ENCODE measurements at places on chromosomes 12 and 14.

DNA sequence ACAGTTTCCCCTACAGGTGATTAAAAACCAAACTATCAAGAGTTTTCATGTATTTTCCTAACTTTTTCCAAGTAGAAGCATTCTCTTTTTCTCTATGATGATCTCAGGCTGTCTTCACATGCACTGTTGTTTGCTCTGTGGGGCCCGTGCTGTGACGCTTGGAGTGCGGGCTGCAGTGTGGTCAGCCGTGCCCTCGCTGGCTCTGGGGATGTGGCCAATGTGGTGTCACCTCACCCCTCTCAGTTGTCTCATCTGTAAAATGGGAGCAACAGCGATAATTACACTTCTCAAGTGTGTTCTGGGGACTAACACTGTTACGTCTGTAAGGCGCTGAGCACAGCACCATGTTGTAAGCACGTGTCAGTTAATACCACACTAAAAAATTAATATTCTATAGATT, 28.6 kb downstream of the DDX51 start:
- DNase-seq = no peak

GRCh38 chr12:4440187-4440941, 5.3 kb downstream of the FGF6 start:
- no peak for DNase-seq

GRCh38 chr14:73859145-73859544, 7.5 kb downstream of the PTGR2 start:
- DNase-seq = no peak

DNA sequence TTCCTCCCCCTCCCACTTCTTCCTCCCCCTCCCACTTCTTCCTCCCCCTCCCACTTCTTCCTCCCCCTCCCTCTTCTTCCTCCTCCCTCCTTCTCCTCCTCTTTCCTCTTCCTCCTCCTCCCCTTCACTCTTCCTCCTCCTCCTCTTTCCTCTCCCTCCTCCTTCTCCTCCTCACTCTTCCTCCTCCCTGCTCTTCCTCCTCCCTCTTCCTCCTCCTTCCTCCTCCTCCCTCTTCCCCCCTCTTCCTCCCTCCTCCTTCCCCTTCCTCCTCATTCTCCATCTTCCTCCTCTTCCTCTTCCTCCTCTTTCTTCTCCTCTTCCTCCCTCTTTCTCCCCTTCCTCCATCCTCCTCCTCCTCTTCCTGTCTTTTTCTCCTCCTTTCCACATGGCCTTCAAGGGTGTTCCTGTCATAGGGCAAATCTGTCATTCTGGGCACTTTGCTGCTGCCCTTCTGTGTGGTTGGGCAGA, 111.4 kb downstream of the PHETA1 start:
- DNase-seq = no peak

DNA sequence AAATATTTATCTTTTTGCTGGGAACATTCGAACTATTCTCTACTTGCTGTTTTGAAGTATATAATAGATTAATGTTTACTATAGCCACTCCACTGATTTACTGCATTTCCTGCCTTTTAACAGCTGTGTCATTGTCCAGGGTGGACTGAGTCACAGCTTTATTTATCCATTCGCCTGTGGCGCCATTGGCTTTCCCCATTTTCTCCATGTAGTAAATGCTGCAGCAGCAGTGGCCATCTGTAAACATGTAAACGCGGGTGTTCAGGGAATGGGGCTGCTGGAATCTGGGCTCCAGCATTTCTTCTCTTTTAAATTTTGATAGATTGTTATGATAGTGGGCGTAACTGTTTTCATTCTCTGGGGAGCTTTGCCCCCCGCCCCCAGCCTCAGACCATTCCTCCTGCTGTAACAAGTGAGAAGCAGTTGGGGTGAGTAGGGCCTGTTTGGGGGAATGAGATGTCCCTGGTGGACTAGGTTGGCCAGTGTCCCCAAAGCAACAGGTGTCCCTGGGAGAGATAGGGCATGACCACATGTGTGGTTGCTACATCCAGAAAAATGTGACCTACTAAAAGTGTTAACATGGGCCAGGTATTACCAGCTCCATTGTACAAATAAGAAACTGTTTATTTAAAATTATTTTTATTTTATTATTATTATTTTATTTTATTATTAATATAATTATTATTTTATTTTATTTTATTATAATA, 32.9 kb downstream of the RIN3 start:
- no peak for DNase-seq

DNA sequence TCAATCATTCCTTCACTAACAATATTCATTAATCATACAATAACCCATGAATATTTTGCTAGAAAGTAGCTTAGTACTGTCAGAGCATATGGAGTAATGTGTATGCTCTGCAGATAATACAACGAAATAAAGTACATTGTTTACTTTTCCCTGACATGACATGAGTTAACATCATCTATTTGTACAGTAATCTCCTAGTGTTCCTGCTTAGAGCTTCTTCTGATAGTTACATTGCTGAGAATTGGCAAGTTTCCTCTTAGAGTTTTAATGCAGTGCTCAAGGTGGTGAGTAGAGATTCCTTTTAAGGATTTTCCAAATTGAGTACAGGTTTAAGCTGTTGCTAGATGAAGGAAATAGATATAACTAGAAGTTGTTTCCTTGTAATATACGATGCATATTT, 164.5 kb upstream of the NPAS3 start:
- no peak for DNase-seq

DNA sequence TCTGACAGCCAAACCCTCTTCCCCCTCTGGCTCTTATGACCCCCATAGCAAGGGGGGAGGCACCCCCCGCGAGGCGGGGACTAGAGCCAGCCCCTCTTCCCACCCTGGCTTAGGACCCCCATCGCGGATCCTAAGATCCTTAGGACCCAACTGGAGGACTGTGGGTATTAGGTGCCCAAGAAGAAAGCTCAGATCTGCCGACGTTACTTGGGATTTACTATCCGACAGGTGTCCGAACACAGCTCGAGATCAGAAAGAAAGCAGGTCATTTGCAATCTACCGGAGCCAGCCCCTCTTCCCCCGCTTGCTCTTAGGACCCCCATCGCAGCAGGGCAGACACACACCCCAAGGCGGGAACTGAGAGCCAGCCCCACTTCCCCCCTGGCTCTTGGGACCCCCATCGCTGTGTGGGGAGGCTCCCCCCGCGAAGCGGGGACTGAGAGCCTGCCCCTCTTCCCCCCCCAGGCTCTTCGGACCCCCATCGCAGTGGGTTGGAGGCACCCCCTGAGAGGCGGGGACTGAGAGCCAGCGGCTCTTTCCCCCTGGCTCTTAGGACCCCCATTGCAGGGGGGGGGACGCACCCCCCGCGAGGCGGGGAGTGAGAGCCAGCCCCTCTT, 46.8 kb downstream of the DDX11 start:
- DNase-seq = no peak

DNA sequence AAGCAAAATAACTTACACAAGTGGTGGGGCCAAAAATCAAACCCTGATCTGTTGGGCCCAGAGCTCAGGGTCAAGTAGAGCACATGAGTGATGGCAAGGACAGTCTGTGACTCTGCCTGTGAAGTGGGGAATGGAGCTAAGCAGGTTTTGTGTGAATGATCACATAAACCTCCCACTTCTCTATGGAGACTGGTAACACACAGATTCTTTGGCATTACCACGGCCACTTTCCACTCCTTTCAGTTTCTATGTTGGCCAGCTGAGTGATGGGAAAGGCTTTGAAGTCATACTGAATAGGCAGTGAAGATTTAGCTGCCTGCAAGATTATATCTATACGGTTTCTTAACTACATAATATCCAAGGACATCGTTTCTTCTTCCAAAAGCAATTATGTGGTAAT, 97.9 kb downstream of the ARMH4 start:
- DNase-seq = no peak

DNA sequence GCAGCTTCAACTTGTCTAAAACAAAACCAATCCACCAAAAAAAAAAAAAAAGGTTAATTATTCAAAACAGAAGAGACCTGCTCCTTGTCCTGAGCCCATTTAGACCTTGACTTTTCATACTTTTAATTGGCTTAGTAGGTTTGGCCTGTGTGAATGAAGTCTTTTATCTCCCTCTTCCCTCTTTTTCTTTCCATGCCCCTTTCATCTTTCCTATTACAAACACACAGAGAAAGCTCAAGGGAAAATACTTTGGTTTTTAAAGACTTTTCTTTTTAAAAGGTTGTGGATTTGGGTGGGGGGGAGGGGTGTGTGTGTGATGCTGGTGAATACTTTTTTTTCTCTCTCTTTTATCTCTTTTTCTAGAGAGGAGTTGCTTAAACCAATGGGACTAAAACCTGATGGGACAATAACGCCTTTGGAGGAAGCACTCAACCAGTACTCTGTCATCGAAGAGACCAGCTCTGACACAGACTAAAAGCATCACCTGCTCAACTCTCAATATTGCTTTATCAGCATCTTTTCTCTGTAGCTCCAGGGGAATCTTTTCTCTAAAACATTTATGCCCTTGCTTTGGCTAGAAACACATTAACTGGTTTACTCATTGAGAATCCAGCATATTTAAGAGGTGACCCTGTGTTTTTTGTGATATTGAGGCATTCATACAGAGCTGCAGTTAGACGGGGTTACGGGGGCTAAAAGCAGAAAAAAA, 70.0 kb upstream of the TMEM263 start:
- no peak for DNase-seq

DNA sequence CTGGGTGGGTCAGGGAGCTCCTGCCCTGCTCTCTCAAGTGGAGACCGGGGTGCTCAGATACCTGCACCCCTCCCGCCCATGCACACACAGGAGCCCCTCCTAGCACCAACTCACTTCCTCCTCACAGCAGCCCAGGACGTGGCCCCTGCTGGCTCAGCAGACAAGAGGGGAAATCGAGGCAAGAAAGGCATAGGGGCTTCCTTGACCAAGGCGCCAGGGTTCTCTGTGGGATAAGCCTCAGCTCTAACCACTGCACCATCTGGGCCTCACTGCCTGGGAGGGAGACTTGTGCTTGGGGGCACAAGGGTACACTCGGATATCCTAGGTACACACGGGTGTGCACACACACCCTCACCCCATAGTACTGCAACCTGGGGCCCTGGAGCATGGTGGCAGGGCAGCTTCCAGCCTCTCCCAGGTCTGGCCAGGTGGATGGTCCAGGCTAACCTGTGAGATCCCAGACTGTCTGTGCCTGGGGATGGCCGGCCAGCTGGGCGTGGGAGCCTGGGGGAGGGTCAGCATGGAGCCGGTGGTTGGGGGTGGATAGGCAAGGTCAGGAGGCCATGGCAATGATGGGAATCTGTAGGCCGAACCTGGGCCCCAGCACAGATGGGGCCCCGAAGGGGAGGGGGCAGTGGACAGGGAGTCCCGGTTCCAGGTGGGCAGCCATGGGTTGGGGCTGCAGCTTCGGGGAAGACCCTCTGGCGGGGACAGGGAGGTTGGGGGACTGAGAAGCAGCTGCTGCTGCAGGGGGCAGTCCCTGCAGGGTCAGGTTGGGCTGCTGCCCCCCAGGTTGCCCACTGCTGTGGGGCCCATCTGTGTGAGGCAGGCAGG, 312.4 kb downstream of the TMEM121 start:
- DNase-seq = no peak

DNA sequence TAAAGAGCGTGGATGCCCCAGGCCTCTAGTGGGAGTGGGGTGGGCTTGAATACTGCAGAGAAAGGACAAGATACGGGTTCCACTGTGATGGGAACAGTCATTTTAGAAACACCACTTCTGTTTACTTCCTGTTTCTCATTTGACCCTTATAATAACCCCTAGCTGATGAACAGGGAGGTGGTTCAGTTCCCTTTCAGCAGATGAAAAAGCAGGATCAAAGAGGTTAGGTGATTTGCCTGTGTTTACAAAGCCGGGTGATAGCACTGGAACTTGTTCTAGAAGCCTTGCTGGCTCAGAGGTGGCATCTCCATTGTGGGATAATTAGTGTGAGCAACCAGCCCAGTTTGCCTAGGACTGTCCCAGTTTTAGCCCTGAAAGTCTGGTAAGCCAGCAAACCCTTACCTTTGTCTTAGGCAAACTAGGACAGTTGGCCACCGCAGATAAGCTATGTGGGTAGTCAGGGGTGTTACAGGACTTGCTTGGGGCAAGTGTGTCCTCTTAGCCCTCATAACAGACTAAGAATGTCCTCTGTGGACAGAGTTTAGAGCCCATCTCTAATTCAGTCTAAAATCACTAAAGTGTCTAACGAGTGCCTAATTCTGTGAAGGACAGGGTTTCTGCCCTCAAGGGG, 7.5 kb upstream of the LRP1-AS start:
- DNase-seq = no peak

GRCh38 chr12:56933826-56934625, at the start of gene SDR9C7:
SDR9C7 (minus strand) TSS chr12:56934408; CDS start chr12:56934261, 147 bp downstream.
- DNase-seq = no peak

- no peak for DNase-seq
Observed at GRCh38 chr14:65565948-65566347, 153.4 kb downstream of the FUT8 start.

- DNase-seq = no peak
Observed at GRCh38 chr12:52590021-52590420, 11.2 kb downstream of the KRT72 start.

- no peak for DNase-seq
Observed at GRCh38 chr14:68962681-68963080, 16.4 kb downstream of the ACTN1 start.

GRCh38 chr14:22388669-22389595, 200.1 kb downstream of the DAD1 start:
- no peak for DNase-seq

- DNase-seq = no peak
Observed at GRCh38 chr12:38159092-38159551, 157.5 kb upstream of the ALG10B start.

DNA sequence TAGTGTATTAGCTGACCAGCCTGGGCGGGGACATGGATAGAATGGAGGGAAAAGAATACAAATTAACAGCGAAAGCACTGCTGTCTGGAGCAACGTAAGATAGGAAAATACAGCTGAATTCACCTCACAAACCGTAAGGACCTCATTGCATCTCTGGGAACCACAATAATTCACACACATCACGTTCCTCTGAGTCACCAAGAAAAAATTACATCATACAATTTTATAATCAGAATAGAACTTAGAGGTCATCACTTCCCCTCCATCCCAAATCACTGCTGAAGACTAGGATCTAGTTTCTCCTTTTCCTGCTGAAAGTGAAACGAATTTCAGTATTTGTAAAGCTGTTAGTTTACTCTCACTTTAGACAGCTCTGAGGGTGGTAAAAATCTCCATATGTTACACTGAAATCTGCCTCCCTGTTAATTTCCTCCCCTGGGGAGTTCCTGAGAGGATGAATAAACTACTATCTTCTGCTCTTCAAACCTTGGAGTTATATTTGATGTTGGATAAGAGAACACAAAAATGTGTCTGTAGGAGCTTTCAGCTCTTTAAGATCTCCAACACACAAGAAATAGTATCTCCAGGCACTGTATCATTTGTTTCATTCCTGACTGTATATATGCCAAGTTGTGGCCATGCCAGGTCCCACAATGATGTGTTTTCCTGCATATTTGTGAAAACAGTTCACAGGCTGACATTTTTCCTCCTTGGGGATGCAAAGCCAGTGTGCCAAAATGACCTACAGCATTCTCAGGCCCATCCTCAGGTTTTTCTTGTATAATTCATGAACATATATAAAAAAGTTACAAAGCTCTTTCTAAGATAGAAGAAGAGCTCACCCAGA, 63.8 kb upstream of the SSTR1 start:
- DNase-seq = no peak

GRCh38 chr12:10554756-10555481, 49.2 kb downstream of the EIF2S3B start:
- DNase-seq = no peak
